ENCODE measurements at places on chromosomes 1 and 21.

GRCh38 chr1:71532343-71532742 lies 451.5 kb upstream of the ZRANB2 start:
- DNase-seq: no peak
- no peak overlapping the region for H3K4me3 ChIP-seq
- H3K27ac ChIP-seq: no peak overlapping the region
- no peaks in the 10 kb centered on the region for H3K27me3 ChIP-seq
- H3K4me1 ChIP-seq: no peaks in the 10 kb centered on the region

- no peaks in the 10 kb centered on the region for H3K4me1 ChIP-seq
- no peak overlapping the region for H3K27ac ChIP-seq
- DNase-seq: no peak
- no peaks in the 10 kb centered on the region for H3K27me3 ChIP-seq
- no peak overlapping the region for H3K4me3 ChIP-seq
Measured at GRCh38 chr1:79587229-79587628, 580.7 kb upstream of the ADGRL4 start.

- no peaks in the 10 kb centered on the region for H3K36me3 ChIP-seq
- peaks cover 12% of the 10 kb centered on the region for H3K4me1 ChIP-seq
- DNase-seq: no peak
Measured at GRCh38 chr1:87202451-87202850, 126.2 kb upstream of the LMO4 start.

DNA sequence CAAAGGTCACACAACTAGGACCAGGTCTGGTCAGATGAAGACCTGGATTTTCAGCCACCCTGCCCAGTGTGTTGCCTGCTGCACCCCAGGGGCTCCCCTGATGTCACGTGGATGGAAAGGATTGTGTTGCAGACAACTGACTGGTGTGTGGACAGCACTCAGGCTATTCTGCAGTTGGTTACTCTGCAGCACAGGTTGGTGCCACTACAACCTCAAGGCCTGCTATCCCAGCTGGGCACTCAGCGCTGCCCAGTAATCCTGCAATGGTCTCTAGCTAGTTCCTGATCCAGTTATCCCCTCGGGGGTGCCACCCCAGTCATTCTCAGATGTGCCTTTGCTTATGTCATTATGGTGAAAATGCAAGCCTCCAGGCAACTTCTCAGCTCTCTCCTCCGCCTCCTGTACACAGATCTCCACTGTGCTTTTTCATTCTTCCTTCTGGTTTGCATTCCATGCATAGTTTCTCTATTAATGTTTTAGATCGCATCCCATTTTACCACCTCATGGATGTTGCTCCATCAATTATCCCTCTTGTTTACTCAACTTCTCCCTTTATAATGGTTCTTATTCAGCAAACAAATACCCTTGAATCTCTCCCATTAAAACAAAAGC lies 503.2 kb upstream of the CAMK1G start:
- H3K27me3 ChIP-seq: no peaks in the 10 kb centered on the region
- H3K36me3 ChIP-seq: no peaks in the 10 kb centered on the region
- no peak overlapping the region for H3K4me3 ChIP-seq
- no peak for DNase-seq
- H3K27ac ChIP-seq: no peak overlapping the region

- no peaks in the 10 kb centered on the region for H3K36me3 ChIP-seq
- DNase-seq: no peak
- H3K27me3 ChIP-seq: peaks cover 6% of the 10 kb centered on the region
- H3K4me3 ChIP-seq: no peak overlapping the region
- no peak overlapping the region for H3K27ac ChIP-seq
Measured at GRCh38 chr1:175390522-175391254, 198.1 kb upstream of the KIAA0040 start.

DNA sequence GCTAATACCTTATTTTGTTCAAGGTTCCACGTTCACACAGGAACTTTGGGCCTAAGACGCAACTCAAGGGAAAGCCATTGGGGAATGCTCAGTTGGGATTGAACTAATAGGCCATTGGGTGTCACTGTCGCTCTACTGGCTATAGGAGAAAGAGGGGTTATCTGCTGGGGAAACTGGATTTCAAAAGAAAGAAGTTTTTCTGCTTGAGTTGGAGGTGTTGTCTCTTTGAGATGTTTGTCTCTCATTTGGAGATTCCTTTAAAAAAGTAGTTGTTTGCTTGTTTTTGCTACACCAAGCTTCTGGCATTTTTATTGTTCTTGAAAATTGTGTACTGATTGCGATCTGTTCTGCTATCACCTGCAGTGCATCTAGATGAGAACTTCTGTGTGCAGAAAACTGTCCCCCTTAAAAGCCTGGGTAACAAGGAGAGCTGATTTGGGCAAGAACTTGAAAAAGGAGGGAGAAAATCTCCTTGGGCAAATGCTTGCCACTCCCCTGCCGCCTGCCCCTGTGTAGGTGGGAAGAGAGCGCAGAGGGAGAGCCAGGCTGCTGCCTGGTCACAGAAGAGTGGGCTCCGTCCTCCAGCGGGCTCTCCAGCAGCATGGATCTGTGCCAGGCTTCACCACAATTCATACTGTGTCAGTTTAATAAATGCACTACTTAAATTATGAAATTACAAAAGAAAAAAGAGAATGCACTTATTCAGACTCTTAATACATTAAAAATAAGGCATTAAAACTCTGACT lies 39.9 kb downstream of the PEX14 start:
- no peak overlapping the region for H3K4me3 ChIP-seq
- H3K27me3 ChIP-seq: no peaks in the 10 kb centered on the region
- H3K4me1 ChIP-seq: peaks cover 75% of the 10 kb centered on the region
- peaks cover 1% of the 10 kb centered on the region for H3K36me3 ChIP-seq

GRCh38 chr1:227949954-227950734 lies 2.4 kb upstream of the WNT9A start:
- peaks cover 27% of the 10 kb centered on the region for H3K27me3 ChIP-seq
- H3K4me1 ChIP-seq: peaks cover 5% of the 10 kb centered on the region
- no peaks in the 10 kb centered on the region for H3K36me3 ChIP-seq
- no peak for DNase-seq
- no peak overlapping the region for H3K4me3 ChIP-seq

- H3K36me3 ChIP-seq: peaks cover 53% of the 10 kb centered on the region
- no peak for DNase-seq
- no peak overlapping the region for H3K4me3 ChIP-seq
- H3K27ac ChIP-seq: peak overlapping the region; percentile 23
Measured at GRCh38 chr1:156475568-156476500, 24.7 kb downstream of the MEF2D start.

- H3K27ac ChIP-seq: no peak overlapping the region
- H3K27me3 ChIP-seq: peaks cover 3% of the 10 kb centered on the region
- no peaks in the 10 kb centered on the region for H3K36me3 ChIP-seq
- no peak overlapping the region for H3K4me3 ChIP-seq
Measured at GRCh38 chr1:95197616-95198252, 36.3 kb upstream of the RWDD3 start.

- no peaks in the 10 kb centered on the region for H3K27me3 ChIP-seq
- no peaks in the 10 kb centered on the region for H3K36me3 ChIP-seq
- no peak overlapping the region for H3K27ac ChIP-seq
- peaks cover 2% of the 10 kb centered on the region for H3K4me1 ChIP-seq
- no peak overlapping the region for H3K4me3 ChIP-seq
- no peak for DNase-seq
Measured at GRCh38 chr21:45865106-45865835, 116.3 kb upstream of the COL6A1 start.

DNA sequence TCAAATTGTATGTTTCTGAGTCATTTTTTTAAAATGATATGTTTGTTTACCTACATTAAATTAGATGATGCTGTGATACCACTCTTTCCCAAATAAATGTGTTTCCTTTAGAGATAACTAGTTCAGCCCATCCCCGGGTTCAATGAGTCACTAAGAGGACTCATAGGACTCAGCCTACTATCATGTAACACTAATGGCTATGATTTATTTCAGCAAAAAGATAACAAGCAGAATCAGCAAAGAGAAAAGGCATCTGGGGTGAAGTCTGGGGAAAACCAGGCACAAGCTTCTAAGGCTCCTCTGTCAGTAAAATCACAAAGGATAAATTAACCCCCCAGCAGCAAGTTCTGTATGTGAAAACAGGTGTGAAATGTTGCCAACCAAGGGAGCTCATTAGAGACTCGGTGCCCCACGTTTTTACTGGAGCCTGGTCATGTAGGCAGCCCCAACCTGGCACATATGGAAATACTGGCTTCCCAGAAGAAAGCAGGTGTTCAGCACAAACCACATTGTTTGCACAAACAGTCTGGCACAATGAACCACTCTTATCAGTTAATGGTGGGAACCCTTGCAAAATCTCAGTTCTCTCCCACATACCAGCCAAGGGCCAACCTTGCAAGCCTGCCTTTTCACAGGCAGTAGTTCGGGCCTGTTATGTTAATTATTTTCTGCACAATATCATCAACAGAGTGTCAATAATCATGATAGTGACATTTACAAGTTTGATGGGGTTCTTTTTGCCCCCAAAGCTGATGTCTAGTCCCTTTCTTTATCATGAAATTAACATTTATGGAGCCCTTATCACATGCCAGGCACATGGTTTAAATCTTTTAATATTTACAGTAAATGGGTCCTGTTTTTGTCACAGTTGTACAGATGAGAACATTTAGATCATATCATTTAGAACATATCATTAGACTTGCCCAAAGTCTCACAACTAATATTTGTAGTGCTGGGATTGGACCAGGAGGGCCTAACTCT lies 23.1 kb upstream of the CNN3 start:
- H3K4me1 ChIP-seq: no peaks in the 10 kb centered on the region
- no peaks in the 10 kb centered on the region for H3K36me3 ChIP-seq
- H3K4me3 ChIP-seq: no peak overlapping the region
- no peaks in the 10 kb centered on the region for H3K27me3 ChIP-seq
- no peak for DNase-seq

- H3K27ac ChIP-seq: no peak overlapping the region
- H3K27me3 ChIP-seq: peaks cover 3% of the 10 kb centered on the region
- DNase-seq: no peak
- no peaks in the 10 kb centered on the region for H3K4me1 ChIP-seq
- no peak overlapping the region for H3K4me3 ChIP-seq
Measured at GRCh38 chr1:143748906-143749305, 222.9 kb downstream of the FAM72C start.

DNA sequence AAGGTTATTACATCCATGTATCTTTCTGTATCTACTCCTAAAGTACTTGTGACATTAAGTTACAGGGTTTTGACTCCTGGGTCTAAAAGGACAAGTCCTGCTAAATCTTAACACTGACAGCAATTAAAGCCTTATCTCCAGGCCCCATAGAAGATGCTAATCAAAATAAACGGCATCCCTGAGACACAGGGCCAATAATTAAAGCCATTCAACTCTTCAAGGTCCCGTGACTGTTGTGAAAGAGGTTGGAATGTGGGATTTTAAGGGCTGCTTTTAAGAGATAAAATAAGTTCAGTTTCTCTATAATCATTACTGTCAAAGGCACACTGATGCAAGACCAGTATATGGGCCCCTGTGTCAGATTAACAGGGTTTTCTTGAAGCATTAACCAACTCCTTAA lies 8.3 kb downstream of the DNAI4 start:
- H3K27me3 ChIP-seq: no peaks in the 10 kb centered on the region
- H3K4me3 ChIP-seq: no peak overlapping the region
- no peak overlapping the region for H3K27ac ChIP-seq
- H3K4me1 ChIP-seq: no peaks in the 10 kb centered on the region
- no peak for DNase-seq

DNA sequence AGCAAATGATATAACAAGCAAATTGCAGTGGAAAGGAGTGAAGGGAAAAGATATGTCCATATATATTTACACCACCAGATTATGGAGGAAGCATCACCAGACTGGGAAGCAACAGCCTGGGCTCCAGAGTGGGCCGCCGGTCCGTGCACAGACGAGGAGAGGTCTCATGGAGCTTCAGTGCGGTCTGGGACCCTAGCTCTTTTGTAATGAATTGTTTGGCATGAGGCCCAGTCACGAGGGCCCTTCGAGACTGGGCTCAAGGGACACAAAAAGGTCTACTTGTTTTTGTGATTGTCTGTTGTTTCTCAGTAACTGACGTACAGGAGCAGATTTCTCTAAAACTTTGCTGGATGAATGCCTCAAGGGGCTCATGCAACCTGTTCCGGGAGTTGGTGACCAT lies 12.9 kb upstream of the STUM start:
- no peak for DNase-seq
- H3K4me1 ChIP-seq: no peaks in the 10 kb centered on the region

- no peaks in the 10 kb centered on the region for H3K4me1 ChIP-seq
- H3K27me3 ChIP-seq: no peaks in the 10 kb centered on the region
- H3K27ac ChIP-seq: no peak overlapping the region
- no peak overlapping the region for H3K4me3 ChIP-seq
- no peak for DNase-seq
Measured at GRCh38 chr1:3198371-3199271, 129.6 kb downstream of the PRDM16 start.

DNA sequence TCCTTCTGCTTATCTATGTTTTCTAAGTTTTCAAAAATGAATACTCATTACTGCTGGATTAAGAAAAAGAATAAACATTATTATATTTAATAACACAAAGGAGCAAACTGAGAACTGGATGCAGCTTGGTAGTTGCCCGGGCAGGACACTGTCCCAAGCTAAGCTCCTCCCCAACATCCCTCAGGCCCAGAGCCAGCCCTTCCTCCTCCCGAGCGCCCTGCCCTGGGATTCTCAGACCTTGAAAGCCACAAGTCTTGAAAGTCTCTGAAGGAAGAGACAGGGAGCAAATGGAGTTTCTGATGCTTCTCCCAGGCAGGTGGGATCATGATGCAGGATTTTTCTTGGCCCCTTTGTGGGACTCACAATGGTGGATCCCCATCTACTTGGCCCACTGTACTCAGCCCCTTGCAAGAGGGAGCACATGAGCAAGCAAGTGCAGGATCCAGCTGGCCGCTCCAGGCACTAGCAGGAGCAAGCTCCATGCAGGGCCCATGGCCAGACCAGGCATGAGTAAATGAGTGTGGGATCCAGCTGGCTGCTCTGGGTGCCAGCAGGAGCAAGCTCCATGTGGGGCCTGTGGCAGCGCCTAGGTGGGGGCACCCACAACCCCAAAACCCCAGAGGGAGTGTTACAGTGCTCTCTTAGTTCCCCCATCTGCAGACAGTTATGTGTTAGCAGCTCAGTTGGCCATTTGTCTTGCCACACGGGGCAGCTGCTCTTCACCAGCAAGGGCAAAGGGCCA lies 32.1 kb upstream of the RAB4A start:
- DNase-seq: no peak
- H3K4me3 ChIP-seq: no peak overlapping the region
- H3K27ac ChIP-seq: no peak overlapping the region
- H3K27me3 ChIP-seq: peaks cover 1% of the 10 kb centered on the region

Measured in activated CD8-positive, alpha-beta T cell treated with anti-CD3 and anti-CD28 coated beads for 36 hours (primary cell).